Psoas muscle (tissue), 8 donors: ENCODE measurements at places on chromosomes 13 and 19. TPM values are rescaled to one million over a fixed set of nuclear protein-coding genes. Genes with fewer than 3 reads are reported as not detected.

DNA sequence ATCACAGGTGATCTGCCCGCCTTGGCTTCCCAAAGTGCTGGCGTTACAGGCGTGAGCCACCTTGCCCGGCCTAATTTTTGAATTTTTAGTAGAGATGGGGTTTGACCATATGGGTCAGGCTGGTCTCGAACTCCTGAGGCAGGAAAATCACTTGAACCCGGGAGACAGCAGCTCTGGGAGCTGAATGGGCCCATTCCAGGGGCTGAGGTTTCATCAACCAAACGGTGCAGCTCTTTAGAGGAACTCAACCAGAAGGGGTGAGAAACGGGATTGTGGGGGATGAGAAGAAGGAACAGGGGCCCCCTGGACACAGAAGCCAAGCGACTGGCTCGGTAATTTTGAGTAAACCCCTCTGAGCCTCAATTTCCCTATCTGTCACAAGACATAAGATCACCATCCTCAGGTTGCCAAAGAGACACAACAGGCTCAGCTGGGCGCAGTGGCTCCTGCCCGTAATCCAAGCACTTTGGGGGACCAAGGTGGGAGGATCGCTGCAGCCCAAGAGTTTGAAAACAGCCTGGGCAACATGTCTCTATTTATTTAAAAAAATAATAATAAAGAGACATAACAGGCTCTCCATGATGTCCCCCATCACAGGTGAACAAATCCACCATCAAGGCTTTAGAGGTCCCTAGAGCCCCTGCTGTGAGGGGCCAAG lies 562 bp downstream of the IQCN start:
- no peak for DNase-seq

DNA sequence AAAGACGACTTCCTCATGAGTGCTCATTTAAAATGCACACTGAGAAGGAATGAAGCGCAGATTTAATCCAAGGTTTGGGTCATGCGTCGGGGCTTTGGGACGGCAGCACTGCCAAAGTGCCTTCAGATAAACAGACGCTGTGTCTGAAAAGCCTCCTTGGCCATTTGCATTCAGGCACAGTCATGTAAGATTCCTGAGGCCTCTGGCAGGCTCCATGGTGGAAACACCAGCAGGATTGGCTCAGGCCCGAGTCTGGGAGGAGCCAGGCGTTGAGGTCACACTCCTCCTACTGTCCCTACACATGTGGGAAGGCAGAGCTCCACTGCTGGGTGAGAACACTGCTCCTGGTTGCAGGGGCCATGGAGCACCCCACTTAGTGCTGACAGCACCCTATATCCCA lies 113.3 kb upstream of the KL start:
- DNase-seq, result peak; percentile 81

DNA sequence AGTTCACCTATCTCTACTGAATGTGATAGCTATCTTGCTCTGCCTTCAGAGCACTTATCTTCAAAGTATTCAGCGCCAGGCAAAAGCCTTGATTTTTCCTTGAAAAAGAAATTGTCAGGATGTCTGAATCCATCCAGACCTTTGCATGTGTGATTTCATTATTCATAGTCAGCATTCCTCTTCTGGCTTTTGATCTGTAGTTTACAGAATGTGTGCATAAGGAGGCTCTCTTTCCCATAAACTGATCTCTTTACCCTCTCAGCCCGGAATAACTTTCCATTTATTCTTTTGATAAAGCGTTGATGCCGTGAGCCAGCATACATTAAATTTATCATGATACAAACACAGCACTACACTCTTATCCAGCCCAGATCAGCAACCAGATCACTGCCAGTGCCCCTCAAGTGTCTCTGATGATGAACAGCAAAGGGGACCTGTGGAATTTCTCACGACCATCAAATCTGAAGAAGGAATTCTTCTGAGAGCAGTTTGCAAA lies 130.8 kb downstream of the DNAJC15 start:
- DNase-seq, result no peak

DNA sequence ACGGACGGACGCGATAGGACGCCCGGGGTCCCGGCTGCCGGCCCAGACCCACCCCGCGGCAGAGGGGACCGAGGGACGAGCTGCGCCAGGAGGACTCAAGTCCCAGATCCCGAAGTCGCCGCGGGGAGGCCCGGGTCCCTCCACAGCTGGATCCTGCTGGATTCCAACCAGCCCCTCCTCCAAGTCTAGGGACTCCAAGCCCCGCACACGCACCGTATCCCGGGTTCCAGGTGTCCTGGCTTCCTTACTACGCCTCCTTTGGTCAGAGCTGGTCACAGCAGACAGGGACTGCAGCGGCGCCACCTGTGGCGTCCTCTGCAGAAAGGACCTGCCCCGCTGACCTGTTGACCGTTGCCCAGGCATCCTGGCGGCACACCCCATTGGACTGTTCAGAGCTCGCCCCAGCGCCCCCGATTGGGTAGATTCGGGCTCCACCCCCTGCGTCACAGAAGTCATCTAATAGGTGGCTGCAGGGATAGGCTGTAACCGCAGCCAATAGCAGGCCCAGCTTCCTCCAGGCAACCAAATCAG lies 29.0 kb upstream of the ZNF709 start:
- peak; percentile 56 for DNase-seq

DNA sequence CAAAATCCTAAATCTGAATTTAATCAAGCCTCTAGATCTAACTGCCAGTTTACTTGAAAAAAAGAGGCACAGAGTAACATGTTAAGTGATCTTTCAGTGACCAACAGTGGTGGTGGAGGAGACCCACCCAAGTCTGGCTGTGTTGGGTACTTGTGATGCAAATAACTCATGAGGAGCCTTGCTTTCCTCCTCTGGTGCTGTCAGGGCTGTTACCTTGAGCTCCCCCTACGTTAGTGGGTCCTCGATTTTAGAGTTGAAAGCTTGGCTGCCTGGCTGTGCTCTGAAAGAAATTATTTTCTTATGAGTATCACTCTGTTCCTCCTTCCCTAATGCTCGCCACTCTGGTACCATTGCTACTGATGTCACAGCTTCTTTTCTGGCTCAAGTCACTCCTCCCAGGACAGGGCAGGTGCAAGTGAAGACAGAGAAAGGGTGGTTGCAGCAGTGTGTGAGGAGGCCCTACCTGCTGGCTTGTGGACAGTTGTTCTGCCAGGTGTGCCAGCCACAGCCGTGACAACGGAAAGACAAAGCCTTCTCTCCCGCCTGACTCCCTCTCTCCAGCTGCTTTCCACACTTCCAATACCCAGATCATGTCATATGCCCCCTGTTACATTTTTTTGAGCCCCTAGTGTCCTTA lies 6.5 kb upstream of the SUPT20H start:
- no peak for DNase-seq

DNA sequence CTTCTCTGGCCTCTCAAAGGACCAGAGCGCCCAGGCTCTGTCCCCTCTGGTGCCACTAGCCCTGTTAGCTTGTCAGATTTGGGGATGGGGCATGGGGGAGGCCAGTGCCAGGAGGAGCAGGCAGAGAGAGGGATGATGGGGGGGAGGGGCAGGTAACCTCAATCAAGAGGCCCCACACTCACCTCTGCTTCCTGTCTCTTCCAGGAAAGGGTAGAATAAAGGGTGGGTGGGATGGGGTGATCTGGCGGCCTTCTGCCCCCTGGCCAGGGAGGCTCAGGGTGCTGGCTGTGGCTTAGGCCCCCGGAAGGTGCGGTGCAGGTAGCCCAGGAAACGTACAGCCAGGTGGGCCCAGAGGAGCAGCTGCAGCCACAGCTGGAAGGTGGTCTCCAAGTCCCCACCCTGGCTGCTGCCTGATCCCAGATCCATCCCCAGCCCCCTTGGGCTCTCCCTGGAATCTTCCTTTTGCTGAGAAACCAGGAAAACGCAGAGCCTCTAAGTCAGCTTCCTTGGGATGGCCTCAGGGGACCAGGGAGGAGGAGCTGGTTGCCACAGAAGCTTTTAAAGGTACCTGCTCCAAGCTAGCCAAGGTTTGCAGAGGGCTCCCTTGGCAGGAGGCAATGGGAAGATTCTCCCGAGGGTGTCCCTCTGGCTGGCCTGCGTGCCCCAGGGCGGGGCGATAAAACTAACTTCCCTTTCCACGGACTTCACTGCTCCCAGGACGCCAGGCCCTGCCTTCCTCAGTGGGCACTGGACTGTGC lies 5.3 kb downstream of the PRKACA start:
- DNase-seq, result no peak

- DNase-seq, result no peak
Measured at GRCh38 chr13:48234566-48235340, 1.7 kb downstream of the ITM2B start.

DNA sequence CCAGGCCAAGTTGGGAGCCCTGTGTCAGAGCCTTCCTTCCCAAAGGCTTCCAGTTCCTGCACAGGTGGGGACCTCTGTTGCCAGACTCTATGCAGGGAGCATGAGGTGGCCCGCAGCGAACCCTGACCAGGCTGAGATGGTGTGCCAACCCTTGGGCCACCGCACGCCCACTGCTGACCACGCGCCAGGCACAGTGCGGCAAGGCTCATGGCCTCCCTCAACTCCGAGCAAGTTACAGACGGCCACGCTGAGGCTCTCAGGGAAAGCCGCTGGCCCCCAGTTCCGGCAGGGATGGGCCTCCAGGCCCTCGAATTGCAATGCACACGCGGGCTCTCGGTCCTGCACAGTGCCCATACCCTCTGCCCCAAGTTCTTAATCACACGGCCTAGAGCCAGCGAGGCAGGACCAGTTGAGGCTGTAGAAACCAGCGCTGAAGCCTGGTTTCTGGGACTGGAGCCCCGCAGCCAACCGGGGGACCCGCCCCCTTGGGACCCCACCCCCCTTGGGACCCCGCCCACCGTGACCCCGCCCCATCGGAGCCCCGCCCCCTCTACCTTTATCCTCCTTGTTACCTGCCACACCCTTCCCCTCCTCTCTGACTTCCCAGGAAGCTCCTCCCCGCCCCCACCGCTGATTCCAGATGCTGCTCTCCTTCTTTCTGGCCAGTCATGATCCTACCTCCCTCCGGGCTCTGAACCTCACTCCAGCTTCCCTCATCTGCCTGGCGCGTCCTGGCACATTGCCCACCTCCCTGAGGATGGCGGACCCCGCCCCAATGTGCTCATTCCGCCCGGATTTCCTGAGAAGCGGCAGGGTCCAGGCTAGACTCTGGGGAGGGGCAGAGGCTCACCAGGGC lies 6.0 kb downstream of the PEX11G start:
- no peak for DNase-seq

GRCh38 chr19:771332-771785 lies 20.4 kb downstream of the MISP start:
- no peak for DNase-seq

DNA sequence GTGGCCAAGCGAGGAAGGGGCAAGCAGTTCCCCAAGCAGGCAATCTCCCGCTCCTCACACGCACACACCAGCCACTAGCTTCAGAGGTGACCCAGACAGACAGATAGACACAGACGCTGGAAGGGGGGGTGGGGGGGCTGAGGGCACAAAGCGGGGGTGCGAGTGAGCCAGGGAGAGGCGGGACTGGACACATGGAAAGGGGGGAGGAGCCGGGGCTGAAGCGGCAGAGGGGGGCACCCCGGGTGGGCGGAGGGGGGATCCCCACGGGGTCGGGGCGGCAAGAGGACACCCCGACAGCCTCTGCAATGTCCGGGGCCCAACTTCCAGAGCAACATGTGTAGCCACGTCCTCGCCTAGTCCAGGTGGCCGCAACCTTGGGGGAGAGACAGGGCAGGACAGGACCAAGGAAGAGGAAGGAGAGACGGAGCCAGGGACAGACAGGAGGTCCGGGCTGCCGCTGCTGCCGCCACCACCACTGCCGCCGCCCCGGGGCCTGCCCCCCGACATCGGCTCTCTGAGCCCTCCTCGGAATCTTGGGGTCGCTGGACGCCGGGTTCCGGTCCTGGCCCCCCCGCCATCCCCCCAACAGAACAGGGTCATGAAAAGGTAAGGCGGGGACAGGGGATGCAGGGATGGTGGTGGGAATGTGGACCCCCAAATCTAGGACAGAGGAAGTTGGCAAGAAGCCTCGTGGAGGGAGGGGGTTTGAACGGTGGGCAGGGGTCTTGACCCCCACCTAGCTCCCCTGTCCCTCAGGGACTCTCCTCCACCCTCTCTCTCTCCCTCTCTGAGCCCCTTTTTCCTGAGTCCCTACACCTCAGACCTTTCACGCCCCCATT lies 1.1 kb downstream of the GRIN2D start:
- DNase-seq, result no peak

DNA sequence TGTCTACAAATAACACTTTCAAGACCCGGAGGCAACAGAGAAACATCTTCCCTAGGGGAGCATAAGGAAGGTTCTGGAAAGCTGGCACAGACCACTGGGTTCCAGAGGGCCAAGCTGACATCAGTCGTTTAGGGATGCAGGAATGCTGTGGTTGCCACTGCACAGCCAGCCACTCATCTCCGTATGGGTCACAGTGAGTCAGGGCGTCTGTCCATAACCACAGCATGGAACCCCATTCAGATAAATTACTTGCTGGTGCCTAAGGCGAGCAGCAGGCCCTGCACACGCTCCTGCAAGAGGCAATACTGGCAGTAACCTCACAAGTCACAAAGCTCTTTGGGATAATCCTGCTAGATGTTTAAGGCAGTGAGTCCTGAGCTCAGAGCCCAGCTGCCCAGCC lies 140.9 kb upstream of the UBL3 start:
- no peak for DNase-seq

DNA sequence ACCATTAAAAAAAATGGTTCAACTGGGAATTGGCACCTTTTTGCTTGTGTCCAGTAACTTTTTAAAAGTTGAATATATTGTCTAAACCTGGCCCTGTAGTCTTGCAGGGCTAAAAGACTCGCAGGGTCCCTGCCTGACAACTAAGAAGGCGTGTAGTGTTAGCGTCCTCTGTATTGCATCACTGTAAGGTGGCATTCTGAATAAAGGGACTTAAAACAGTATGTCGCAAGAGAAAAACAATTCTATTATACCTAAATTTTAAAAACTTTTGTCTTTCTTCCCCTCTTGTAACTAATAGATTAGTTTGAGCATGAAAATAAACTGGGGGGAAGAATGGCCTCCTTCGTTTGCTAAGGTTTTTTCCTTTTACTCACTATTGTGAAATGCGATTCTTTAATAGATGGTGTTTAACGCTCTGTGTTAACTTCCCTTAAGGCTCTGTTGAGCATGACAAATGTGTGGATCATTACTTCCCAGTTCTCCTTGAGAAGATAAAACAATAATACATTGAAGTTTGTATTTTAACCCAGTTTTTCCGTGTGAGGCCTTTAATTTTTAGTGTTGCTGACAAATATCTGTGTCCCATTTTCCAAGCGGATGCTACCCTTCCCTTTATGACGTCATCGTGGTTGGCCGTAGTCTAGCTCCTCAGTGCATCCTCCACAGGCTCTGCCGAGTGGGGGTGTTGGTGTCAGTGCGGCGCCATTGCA lies 134.6 kb downstream of the KATNAL1 start:
- no peak for DNase-seq

DNA sequence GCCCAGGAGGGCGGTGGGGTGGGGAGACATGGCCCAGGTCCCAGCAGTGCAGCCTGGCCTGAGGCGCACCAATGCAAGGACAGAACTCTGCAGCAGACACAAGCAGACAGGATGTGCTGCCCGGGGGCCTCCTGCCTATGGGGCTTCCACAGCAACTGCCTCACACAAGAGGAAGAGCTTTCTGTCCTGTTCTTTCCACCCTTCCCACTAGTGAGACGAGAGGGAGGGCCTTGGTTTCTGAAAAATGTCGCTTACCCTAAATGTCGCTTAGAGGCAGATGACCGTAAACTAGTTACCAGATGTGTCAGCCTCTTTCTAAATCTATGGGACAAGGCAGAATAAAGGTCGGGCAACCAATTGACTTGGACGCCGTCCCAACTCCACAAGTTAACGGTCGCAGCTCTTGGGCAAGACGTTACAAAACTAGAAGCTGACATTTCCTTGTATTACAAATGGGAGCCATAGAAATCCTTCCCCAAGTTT lies at the start of gene LAIR1:
LAIR1 (minus strand) TSS at position 157 of the 483 bp plus-strand sequence; CDS start at position 30, 127 bp downstream.
- DNase-seq, result peak; percentile 35

GRCh38 chr19:11017275-11018035 lies 56.6 kb downstream of the SMARCA4 start:
- no peak for DNase-seq

Gene RXFP2
- not detected for total RNA-seq

Gene PROZ
- total RNA-seq, result not detected

Gene LILRA2
- total RNA-seq, result 1.3 TPM

Gene ANKRD24
- 0.36 TPM for total RNA-seq

Gene PSG4
- total RNA-seq, result not detected
